ENCODE measurements at places on chromosomes 16 and 17.

- DNase-seq, result no peak
Observed at GRCh38 chr17:77453613-77454241, 313.0 kb downstream of the SEC14L1 start.

DNA sequence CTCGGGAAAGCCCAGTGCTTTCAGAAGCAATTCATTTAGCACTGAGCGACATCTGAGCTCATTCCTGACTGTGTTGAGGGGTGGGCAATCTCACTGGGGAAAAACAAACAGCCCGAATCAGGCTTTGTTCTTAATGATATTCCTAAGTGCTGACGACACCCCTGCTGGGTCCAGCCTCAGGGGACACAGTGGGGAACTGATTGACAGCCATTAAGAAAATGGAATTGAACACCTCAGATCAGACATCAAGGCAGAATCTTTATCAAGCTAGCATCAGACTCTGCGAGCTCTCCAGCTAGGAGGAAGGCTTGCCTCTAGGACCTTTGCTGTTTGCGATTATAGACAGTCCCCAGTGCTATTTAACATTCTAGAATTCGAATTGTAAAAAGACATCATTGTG, 22.5 kb upstream of the LYRM9 start:
- DNase-seq, result no peak

DNA sequence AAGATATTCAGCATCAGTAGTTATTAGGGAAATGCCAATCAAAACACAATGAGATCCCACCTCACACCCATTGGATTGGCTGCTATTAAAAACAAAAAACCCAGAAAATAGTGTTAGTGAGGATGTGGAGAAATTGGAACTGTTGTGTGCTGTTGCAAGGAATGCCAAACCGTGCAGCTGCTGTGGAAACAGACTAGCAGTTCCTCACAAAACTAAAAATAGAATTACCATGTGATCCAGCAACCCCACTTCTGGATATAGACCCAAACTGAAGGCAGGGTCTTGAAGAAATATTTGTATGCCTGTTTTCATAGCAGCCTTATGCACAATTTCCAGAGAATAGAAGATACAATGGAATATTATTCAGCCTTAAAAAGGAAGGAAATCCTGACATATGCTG, 46.0 kb downstream of the FOXK2 start:
- no peak for DNase-seq

DNA sequence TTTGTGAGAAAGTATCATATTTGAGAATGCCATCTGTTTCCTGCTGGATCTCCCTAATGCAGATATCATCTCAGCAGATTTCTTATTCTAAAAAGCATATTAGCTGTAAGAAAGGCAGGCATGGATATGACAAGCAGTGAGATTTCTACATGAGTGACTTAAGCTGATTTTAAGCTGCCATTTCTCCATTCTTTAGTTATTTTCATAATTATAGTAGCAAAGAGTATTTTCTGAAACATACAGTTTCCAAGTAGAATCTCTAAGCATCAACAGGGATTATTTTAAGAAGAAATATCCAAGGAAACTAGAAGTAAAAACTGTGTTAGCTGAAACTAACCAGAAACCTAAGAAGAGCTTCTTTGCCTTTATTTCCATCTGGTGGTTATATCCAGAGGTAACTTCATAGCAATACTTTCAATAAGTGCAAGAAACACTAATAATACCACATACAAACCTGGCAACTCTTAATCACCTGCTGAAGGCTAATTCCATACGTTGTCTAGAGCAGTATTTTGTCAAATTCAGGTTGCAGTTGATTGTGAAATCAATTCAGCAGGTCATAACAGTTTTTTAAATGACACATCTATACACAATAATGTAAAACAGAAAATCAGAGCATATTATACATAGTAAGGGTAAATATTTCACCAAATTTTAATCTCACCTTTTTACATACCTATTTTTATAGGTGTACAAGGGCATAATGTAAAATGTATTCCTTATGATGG, 42.2 kb downstream of the CFDP1 start:
- no peak for DNase-seq

DNA sequence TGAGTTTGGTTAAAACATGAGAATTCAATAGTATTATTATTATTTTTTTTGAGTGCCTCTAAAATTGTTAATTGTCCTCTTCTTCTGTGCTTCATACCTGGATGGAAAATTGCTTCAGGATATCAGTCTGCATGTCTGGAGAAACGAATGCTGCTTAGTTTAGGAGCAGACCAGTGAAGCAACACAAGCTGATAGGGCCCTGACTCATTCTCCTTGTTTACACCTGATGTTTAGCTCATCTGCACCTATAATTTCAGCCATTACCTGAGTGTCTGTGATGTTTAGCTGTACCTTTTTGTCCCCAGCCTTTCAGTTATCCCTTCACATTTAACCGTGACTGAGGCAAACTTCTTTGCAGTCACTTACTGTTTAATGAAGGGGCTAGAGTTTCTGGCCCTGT, 14.8 kb downstream of the SNTB2 start:
- no peak for DNase-seq

DNA sequence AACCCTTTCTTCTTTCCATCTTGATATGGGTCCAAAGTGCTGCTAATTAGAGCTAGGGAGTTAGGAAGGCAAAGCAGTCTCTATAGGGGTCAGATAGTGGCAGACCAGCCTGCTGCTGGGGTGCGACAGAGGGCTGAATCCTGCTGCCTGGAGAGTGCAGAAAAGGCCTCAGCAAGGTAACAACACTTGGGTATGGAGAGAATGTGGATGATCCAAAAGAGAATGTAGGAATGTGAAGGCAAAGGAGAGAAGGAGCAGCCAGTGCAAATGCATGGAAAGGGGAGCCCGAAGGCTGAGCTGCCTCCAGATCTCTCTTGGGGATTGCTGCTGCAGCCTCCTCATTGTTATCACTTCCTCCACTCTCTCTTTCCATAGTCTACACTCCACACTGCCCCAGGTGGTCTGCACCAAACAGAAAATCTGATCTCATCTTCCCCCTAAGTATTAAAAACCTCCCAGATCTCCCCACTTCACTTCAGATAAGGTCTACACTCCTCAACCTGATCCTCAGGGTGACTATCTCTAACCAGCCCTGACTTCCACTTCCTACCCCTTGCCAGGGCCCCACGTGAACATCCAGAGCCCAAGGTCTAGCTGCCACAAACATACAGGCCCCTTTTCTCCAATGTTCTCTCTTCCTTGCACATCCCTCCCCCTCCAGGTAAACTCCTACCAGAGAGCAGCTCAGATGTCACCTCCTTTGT, 28.8 kb downstream of the TOM1L2 start:
- no peak for DNase-seq

DNA sequence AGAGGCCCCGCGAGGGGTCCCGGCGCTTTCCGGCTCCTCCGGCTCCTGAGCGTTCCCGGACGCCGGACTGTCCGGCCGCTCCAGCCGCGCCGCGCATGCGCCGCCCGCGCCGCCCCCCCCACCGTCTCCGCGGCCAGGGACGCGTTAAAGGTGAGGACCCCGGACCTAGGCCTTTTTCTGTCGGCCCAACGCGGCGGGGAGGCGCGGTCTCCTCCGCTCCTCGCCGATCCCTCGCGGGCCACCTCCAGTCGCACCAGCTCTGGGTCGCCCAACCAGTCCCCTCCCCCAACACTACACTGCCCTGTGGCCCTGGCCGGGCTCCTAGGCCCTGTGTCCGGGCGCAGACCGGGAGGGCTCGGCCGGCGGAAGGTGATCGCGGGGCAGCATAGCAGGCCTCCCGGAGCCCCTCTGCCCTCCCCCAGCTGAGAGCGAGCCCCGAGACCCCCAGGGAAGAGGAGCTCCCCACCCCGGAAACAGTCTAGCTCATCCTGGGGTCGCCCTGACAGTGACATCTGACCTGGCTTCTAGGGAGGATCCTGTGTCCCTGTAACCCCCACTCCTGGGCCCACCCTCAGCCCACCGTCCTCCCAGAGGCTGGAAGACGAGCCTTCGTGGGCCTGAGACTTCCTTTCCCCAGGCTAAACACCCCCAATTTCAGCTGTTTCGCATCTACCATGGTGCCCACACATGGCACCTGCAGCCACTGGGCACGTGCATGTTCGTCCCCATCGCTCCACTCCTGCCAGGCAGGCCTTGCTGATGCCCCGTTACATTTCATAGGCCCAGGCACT, 14.7 kb upstream of the BCAR1 start:
- DNase-seq, result peak; percentile 78

- peak; percentile 78 for DNase-seq
Observed at GRCh38 chr16:67546761-67547422, 15.4 kb upstream of the CTCF start.

DNA sequence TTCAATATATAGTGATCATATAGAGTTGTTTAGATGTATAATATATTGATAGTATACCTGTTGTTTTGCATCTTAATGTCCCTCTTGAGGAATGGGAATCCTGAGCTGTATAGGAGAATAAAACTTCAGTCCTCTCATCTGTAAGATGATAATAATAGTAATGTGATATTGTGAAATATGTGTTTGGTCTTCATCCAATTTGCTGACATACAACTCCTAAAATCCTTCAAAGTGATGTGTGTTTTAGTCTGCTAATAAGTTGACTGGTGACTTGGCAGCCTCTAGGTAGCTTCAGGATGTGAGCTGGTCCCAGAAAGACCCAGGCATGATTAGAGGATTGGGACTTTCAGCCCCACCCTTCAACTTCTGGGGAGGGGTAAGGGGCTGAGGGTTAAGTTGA, 22.8 kb upstream of the NFAT5 start:
- DNase-seq, result no peak

DNA sequence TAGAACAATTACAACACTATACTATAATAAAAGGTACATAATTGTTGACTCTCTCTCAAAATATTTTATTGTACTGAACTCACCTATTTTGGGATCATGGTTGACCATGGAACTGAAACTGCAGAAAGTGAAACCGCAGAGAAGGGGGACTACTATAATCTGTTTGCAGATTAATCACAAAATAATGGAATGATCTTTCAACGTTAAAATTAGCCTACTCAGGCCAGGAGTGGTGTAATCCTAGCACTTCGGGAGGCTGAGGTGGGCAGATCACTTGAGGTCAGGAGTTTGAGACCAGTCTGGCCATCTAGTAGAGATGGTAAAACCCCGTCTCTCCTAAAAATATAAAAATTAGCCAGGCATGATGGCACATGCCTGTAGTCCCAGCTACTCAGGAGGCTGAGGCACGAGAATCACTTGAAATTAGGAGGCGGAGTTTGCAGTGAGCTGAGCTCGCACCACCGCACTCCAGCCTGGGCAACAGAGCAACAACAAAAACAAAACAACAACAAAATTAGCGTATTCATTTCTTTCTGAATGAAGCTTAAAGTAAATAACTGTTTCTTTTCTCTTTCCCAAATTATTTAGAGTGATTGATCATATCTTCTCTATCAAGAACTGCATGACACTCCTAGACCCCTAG, 45.6 kb downstream of the IKZF3 start:
- no peak for DNase-seq

- no peak for DNase-seq
Observed at GRCh38 chr16:51766739-51767138, 615.7 kb upstream of the SALL1 start.

- no peak for DNase-seq
Observed at GRCh38 chr16:11180489-11180888, 75.5 kb downstream of the SOCS1 start.

- DNase-seq, result no peak
Observed at GRCh38 chr17:2563543-2563942, 29.9 kb upstream of the PAFAH1B1 start.

GRCh38 chr16:9165681-9166080, 74.2 kb downstream of the HAPSTR1 start:
- no peak for DNase-seq

- peak; percentile 76 for DNase-seq
Observed at GRCh38 chr17:77609553-77610517, 348.7 kb upstream of the TNRC6C start.

- no peak for DNase-seq
Observed at GRCh38 chr17:41919840-41920579, 1.3 kb upstream of the ACLY start.

DNA sequence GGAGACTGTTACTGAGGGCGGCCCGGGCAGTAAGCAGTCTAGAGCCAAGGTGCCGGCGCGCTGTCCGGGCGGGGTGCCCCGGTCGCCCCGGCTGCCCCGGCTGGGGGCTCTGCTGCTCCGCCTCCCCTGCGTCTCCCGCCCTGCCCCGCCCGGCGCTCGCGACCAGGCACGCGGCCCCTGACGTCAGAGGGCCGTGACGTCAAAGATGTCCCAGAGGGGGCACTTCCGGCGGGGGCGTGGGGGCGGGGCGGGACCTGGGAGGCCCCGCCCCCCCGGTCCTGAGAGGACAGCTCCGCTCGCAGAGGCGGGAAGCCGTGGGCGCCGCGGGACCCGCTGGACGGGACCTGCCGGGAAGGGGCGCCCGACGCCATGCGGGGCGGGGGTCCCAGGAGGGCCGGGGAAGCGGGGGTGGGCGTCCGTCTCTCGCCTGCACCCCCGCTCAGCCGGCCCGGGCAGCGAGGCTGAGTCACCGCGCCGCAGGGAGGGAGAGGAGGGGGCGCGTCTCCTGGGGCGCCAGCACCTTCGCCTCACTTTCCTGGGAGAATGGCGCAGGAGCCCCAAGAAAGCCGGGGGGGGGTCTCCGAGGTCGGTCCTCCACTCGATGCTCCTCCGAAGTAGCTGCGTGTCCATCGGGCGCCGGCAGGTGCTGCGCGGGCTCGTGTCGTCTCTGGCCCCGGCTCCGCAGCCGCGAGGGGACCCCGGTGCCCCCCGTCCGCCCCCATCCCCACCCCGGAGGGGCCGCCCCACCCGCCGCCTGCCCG, 4.4 kb upstream of the HIC1 start:
- peak; percentile 67 for DNase-seq

GRCh38 chr17:79616801-79617200, 6.0 kb upstream of the RBFOX3 start:
- DNase-seq, result no peak

GRCh38 chr17:54968988-54969332, 395 bp downstream of the STXBP4 start:
- DNase-seq, result no peak

GRCh38 chr17:58252141-58252540, 13.8 kb downstream of the LPO start:
- DNase-seq, result no peak

GRCh38 chr17:32256701-32257019, 9.0 kb upstream of the RHBDL3 start:
- DNase-seq, result no peak

- DNase-seq, result no peak
Observed at GRCh38 chr17:78325076-78325687, 34.7 kb downstream of the SOCS3 start.

- DNase-seq, result no peak
Observed at GRCh38 chr17:76872221-76872873, 4.1 kb downstream of the MGAT5B start.

- DNase-seq, result no peak
Observed at GRCh38 chr17:7192271-7192937, 13.2 kb upstream of the ASGR1 start.

DNA sequence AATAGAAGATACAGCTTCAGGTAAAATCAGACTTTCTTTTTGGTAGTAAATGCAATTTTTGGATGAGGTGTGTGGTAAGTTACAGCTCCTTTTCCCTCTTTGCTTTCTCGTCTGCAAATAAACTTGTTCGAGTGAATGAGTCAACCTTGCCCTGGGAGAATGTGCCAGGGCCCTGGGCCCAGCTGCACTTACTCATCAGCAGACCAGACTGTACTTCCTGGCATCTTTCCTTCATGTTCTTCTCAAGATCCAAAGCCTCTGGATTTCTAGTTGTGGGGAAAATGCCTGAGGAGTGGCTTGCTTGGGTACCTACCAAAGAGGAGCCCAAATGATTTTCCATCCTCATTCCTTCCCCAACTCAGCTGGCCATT, 5.4 kb upstream of the G6PC1 start:
- no peak for DNase-seq

- no peak for DNase-seq
Observed at GRCh38 chr17:76115138-76115754, 11.7 kb upstream of the EXOC7 start.

- no peak for DNase-seq
Observed at GRCh38 chr17:73531158-73531557, 113.1 kb downstream of the SDK2 start.

- DNase-seq, result no peak
Observed at GRCh38 chr16:52022177-52022576, 524.8 kb downstream of the TOX3 start.

All from germinal center (tissue), 1 donor.